Activated CD4-positive, CD25-positive, alpha-beta regulatory T cell treated with anti-CD3 and anti-CD28 coated beads, Interleukin-2, amount 50 U/mL, for 16 hours (primary cell): ENCODE measurements at places on chromosomes 5 and 9.

DNA sequence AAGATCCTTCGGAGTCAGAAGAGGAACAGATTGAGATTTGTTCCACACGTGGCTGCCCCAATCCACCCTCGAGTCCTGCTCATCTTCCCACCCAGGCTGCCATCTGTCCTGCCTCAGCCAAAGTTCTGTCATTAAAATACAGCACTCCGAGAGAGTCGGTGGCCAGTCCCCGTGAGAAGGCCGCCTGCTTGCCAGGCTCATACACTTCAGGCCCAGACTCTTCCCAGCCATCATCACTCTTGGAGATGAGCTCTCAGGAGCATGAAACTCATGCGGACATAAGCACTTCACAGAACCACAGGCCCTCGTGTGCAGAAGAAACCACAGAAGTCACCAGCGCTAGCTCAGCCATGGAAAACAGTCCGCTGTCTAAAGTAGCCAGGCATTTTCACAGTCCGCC is 85.9 kb downstream of the GOLPH3 start:
- no peak for DNase-seq

DNA sequence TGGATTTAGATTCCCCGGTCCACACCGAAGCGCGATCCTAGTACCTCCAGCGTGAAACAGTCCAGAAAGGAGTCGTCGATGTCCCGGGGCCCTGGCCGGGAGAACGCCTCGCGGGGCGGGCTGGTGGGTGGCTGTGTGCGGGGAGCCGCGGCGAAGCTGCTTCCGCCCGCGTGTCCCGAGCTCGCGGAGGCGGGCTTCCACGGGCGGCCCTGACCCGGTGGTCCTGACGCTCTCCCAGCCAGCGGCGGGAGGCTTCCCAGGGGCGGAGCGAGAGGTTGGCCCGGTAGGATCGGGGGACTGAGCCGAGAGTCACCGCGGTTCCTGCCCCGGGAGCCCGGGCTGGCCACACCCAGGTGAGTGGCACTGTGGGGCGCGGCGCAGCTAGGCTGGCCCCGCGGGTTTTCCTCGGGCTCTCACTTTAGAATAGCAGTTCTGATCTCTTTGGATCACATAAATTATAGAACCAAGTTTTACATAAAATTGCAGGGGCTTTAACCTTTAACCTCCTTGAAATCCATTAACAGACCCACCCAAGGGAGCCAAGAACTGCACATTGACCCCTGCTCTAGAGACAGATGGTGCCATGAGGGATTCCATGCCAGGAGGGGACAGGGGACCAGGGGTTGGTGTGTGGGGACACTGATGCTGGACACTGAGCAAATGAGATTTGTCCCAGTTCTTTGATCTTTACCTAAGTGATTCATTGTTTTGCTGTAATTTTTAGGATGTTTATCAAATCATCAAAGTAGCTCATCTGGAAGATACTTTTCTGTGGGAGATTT is 29.2 kb upstream of the IL31RA start:
- DNase-seq = no peak

GRCh38 chr9:126298063-126298801 is 28.4 kb upstream of the MVB12B start:
- no peak for DNase-seq

GRCh38 chr9:100105861-100106260 is 6.8 kb downstream of the INVS start:
- no peak for DNase-seq

DNA sequence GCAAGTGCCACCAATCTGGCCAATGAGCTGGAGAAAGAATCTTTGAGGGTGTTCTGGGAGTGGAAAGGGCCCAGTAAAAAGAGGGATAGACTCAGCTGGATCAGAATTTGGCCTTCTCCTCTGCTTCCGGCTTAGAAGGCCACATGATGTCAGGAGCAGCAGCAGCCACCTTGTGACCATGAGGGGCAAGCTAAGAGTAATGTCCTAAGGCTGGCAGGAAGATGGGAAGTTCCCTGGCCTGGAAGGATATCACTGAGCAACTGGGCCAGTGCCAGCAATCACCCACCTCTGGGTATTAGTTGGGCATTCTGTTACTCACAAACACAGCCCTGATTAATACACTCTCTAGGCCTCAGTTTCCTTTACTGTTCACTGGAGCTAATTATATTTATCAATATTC is 44.2 kb downstream of the TSPAN17 start:
- no peak for DNase-seq

DNA sequence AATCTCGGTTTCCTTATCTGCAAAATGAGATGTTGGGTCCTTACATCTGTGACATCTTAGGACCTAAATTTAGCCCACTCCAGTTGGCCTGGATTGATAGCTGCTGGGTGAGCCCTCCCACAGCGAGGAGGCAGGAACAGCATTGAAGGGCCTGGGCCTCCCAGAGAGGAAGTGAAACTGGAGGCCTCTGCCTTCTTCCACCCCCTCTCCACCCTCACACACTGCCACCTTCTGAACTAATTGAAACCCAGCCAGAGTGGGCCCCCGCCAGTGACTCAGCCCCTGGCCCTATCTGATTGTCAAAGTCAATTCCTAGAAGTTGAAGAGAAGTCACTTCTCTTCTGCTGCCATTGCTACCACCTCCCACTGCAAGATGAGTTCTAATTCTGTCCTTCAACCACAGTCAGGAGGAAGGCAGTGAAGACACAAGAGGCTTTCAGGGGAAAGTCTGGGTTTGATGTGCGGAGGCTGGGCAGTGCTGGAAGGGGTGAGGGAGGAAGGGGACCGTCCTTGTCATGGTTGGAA is 55.2 kb upstream of the NEK6 start:
- DNase-seq = peak; percentile 61

GRCh38 chr9:92602413-92602812 is 66.6 kb upstream of the ECM2 start:
- DNase-seq = no peak

DNA sequence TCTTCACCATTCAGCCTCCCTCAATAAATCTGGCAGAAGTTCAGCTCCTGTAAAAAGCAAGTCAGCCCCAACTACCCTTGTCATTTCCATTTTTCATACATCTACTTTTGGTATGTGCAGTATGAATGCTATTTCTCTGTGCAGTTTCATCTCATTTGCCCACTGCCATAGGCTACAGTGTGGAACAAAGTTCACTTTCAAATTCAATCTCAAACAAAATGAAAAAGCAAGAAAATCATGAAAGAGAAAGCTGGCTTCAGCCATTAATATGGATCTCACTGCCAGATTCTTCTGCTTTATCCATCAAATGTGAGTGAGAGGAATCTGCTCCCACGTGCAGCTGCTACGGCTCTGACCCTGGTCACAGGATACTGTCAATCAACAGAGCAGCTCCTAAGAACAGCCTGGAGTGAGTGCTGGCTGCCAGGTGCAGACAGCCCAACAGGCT is 494.2 kb downstream of the ZNF608 start:
- no peak for DNase-seq

- DNase-seq = no peak
Observed at GRCh38 chr9:35871545-35871944, 1.3 kb upstream of the OR13J1 start.

- no peak for DNase-seq
Observed at GRCh38 chr5:88393716-88394535, 125.3 kb upstream of the TMEM161B start.

DNA sequence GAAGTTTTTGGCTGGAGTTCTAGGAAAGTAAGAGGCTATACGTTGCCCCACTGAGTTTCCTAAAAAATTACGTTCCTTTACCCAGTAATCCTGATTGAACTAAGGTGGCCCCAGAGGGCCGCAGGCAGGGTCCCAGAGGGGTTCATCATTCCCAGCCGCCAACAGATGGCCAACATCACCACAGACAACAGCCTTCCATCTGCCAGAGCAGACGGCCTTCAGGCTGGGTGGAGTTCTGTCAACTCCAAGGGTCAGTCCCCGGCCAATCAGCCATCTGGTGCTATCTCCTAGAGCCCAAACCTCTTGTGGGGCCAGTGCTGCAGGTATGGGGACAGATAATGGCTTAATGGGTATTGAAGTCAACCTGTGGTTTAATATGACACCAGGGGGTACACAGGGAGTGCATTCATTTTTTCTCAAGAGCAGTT is 30.4 kb downstream of the TBC1D2 start:
- DNase-seq = no peak

DNA sequence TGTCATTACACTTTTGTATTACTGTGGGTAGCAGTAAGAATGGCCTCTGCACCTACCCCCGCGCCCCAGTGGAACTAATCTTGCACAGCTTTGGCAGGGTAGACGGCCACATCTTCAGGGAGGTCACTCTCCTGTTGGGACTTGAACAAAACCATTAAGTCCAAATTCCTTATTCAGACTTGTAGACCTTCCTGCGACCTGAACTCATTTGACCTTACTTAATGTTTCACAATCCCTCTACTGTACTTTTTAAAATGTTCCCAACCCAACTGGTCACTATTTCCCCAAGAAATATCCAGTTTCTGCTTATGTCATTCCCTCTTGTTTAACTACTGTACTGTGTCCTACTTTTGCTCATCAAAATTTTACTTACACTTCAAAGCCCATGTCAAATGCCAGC is 5.3 kb upstream of the FAM120AOS start:
- no peak for DNase-seq

DNA sequence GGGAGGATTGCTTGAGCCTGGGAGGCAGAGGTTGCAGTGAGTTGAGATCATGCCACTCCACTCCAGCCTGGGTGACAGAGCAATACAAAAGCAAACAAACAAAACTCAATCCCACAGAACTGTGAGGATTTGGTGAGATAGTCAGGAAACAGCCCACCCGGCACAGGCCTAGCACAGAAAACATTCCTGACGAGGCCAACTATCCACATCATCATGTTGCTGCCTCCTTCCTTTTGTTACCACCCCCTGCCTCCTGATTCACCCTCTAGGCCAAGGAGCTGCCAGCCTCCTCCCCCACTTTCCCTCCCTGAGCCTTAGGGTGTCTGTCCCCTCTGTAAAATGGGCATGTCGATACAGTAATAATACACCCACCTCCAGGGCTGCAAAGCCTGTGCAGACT is 39.0 kb downstream of the STK10 start:
- no peak for DNase-seq

- DNase-seq = no peak
Observed at GRCh38 chr9:115591584-115591984, 473.6 kb upstream of the TNC start.

DNA sequence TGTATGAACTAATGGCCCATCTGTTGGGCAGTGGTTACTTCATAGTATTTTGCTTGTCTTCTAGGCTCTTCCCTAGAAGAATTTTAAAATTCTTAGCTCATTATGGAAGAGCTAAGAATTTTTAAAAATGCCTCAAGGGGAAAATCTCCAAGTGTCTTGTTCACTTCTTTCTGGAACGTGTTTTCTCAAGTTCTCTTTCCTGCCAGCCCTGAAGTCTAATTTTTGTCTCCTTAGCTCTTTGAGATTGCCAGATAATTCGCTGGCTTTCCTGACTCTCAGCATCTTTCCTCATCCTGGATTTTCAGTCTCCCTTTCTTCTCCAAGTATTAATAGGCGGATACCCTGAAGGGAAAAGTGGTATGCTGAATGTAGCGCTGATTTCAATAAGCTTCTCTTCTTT is 395.4 kb downstream of the ARRDC3 start:
- DNase-seq = no peak

GRCh38 chr5:25419684-25420083 is 774.9 kb upstream of the CDH10 start:
- DNase-seq = no peak

DNA sequence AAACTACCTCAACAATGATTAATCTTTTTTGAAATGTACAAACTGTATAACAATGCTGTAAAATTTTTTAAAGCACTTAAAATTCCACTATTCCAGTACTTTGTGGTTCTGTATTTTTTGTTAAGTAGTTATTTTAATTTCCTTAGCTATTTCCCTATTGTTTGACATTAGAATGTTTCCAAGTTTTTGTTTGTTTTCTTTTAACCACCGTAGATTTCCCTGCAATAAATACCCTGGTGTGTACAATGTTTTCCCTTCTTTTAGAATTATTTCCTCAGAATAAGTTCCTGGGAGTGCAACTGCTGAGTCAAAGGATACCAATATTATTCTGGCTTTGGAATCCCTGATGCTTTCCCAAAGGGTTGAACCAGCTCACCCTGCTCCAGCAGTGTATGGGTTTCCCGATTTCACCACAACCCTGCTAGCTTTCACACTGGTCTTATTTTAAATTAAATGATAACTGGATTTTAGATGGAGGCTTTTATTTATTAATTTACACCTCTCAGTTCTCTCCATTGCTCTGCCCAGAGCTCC is 20.6 kb upstream of the ANGPTL2 start:
- no peak for DNase-seq

- no peak for DNase-seq
Observed at GRCh38 chr5:543755-544674, 19.8 kb upstream of the SLC9A3 start.

GRCh38 chr5:84478603-84479002 is 93.9 kb upstream of the EDIL3 start:
- no peak for DNase-seq

- DNase-seq = no peak
Observed at GRCh38 chr5:104909803-104910202, 1347.2 kb upstream of the NUDT12 start.

DNA sequence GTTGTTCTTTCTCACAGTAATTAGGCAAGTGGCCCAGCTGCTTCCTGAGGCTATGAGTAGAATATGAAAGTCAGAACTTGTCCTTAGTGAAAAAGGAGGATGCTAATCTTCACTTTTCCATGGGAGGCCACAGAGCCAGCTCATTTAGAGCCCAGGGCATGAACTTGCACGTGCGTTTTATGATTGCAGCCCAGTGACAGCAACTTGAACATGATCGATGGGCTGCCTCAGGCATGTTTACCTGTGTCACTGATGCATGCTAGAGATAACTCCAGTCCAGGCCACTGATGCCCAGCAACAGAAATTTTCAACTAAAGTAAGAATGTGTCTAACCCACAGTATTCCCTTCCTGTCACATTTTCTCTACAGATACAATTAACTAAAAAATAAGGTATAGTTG is 179.3 kb downstream of the CTNND2 start:
- DNase-seq = no peak

DNA sequence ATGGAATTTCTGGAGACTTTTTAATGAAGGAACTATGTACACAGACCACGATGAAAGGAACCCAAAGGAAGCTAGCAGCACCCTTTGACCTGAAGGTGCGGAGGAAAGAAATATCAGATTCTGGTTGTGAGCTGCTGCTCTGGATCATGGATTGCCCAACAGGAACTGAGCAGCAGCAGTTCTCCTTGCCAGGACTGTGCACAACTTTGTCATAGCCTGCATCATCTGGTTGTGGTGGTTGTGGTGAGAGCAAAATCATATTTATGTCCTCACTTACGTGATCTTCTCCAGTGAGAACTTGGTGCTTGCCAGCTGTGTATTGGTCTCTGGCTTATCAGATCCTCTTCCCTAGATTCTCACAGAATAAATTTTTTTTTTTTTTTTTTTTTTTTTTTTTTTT is 70.7 kb upstream of the LPAR1 start:
- DNase-seq = no peak

DNA sequence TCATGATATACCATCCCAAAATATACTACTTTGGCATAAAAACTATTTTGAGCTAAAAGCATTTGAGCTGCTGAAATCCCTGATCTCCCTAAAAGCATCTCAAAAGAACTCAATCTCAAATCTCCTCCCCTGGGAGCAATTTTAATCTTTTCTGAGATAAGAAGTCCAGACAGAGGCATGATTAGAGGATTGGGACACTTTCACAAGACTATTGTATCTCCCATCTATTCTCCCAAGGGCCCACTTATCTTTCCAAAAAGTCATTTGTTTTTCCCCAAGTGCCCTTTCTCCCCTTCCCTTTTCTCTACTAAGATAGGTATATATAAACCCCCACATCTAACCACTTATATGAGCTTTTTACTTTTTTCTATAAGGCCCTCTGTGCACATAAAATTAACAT is 79.7 kb downstream of the ALDH7A1 start:
- DNase-seq = no peak

GRCh38 chr9:134408939-134409737 is 82.9 kb downstream of the RXRA start:
- no peak for DNase-seq
